ENCODE measurements at places on chromosomes 16 and 17.

- no peak for DNase-seq
These were observed 201.5 kb downstream of the SPECC1 start for GRCh38 chr17:20210614-20211013.

DNA sequence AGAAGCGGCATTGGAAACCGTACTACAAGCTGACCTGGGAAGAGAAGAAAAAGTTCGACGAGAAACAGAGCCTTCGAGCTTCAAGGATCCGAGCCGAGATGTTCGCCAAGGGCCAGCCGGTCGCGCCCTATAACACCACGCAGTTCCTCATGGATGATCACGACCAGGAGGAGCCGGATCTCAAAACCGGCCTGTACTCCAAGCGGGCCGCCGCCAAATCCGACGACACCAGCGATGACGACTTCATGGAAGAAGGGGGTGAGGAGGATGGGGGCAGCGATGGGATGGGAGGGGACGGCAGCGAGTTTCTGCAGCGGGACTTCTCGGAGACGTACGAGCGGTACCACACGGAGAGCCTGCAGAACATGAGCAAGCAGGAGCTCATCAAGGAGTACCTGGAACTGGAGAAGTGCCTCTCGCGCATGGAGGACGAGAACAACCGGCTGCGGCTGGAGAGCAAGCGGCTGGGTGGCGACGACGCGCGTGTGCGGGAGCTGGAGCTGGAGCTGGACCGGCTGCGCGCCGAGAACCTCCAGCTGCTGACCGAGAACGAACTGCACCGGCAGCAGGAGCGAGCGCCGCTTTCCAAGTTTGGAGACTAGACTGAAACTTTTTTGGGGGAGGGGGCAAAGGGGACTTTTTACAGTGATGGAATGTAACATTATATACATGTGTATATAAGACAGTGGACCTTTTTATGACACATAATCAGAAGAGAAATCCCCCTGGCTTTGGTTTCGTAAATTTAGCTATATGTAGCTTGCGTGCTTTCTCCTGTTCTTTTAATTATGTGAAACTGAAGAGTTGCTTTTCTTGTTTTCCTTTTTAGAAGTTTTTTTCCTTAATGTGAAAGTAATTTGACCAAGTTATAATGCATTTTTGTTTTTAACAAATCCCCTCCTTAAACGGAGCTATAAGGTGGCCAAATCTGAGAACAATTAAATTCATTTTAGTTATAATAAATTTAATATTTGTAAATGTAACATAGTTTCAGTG, 1.7 kb downstream of the HEXIM1 start:
- peak; percentile 17 for DNase-seq

GRCh38 chr16:87196231-87196630, 121.0 kb downstream of the C16orf95 start:
- no peak for DNase-seq

- no peak for DNase-seq
These were observed 4.1 kb downstream of the CDIPT start for GRCh38 chr16:29858974-29859373.

- no peak for DNase-seq
These were observed 70.7 kb downstream of the RBFOX3 start for GRCh38 chr17:79539944-79540705.

DNA sequence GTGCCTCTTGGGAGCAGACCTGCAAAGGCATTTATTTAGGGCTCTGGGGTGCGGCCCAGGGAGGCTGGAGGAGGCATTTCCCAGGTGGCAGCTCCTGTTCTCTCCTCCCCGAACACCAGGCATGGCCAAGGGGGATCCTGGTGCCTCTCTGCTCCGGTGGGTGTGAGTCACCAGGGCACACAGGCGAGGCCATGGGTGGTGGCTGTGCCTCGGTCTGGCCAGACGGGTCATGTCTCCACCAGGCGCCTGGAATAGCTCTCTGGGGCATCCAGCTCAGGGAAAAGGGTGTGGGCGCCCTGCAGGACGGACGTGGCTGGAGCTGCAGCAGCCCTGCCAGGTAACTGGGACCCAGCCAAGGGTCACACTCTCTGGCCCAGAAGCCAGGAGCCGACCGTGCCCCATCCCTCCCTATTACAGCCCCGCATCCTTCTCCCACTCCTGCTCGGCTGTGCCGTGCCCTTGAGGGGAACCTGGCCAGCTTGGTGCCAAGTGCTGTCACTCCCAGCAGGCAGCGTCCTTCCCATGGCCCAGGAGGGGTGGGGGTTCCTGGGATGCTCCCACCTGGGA, 25.8 kb downstream of the SOX8 start:
- no peak for DNase-seq

GRCh38 chr17:57649731-57650484, 95.2 kb downstream of the CCDC182 start:
- no peak for DNase-seq

DNA sequence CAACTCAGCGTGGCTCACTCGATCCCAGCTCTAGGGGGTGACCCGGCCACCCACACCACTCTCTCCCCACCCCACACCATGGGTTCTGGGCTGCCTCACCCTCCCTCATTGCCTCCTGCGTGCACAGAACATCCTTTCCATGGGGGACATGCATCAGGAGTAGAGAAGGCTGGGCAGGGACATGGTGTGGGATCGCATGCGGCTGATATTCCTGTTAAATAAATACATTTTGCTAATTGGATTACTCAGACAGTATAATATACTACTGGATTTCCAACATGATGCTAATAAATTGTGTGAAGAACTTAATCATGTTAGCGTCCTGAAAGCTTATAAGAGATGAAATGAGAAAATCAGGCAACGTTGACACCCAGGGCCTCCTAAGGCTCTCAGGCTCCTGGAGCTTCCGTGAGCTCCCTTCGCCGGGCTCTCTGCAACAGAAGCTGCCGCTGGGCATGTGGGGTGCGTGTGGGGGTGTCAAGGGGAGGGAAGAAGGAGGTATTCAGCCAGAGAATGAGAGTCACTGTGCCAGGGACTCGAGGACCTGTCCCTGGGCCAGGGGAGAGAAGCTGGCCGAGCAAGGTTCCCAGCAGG, 173.1 kb upstream of the TNRC6C start:
- no peak for DNase-seq

GRCh38 chr16:88744577-88745521, 38.5 kb downstream of the CTU2 start:
- DNase-seq, result no peak

- no peak for DNase-seq
These were observed 350.8 kb upstream of the HSBP1 start for GRCh38 chr16:83456934-83457333.

DNA sequence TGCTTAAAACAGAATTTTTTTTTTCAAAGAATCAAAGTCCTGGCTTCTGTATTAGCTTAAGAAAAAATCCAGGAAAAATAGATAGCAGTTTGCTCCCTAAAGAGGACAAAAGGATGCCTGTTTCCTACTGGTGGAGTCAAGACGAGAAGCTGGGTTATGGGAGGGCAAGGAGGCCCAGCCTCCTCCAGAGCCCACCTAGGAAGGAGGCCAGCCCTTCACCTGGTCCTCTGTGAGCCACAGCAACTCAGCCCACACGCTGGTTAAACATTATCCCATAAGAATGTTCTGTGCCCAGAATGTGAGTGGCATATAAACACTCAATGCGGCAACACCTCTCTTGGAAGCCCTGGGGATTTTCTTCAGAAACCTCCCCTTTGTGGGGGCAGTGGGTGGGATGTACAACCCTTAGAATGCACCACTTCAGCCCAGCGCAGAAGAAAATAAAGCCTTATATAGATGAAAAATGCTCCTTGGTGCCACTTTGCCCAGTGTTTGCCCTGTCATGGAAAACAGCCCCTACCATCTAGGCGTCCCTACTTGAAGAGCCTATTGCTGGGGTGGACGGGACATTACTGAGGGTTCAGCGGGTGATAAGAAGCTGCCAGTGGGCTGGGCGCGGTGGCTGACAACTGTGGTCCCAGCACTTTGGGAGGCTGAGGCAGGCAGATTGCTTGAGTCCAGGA, 48.0 kb downstream of the TEKT5 start:
- no peak for DNase-seq

DNA sequence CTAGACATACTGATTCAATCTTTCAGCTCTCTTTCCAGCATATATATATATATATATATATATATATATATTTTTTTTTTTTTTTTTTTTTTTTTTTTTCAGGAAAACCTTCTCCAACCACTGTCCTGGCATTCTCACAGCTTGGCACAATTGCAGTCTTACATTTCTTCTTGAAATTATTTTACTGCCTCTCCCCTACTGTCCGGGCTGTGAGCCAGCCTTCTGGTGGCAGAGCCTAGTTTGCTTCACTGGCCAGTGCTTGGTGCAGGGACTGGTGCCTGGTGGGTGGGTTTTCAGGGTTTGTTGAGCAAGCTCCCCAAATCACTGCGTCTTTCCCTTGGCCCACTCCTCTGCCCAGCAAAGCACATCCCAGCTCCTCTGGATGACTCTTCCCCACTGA, 28.5 kb downstream of the PRSS54 start:
- DNase-seq, result no peak

DNA sequence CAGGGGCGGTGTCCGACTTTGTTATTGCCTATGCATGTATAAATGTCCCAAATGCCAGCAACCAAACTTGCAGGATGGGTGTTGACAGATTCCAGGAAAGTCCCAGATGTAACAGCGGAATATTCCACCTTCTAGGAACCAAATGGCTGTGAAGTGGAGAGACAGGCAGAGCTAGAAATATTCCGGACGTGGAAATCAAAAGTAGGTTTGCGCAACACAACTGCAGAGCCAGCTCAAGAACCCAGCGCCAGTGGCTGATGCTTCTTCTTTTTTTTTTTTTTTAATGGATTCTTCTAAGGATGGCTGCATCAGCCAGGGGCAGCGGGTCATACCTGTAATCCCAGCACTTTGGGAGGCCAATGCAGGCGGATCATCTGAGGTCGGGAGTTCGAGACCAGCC, 601.7 kb downstream of the MAF start:
- no peak for DNase-seq

- DNase-seq, result no peak
These were observed 906 bp upstream of the FOXL1 start for GRCh38 chr16:86577314-86577971.
